ENCODE measurements at places on chromosomes 1 and 21.

- no peak for DNase-seq
These were observed 15.6 kb downstream of the ALPL start for GRCh38 chr1:21524686-21525339.

- no peak for DNase-seq
These were observed 47.0 kb downstream of the C1orf198 start for GRCh38 chr1:230821346-230821745.

- no peak for DNase-seq
These were observed 264.3 kb upstream of the PLD5 start for GRCh38 chr1:242788771-242789170.

DNA sequence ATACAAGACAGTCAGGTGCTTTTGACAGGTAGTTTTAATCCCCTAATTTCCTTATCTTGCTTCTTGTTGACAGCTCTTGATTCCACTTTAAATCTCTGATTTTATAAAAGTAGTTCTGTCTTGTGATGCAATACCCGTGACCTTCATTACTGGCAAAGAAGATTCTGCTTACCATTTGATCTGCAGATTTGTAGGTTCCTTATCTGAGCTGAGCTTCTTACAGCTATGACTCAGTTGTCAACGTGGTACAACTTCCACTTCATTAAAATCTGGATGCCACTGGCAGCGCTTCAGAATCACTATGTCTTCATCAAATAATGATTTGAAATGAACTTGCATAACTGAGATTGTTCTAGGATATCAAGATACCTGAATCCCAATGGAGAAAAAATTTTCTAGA lies 543.6 kb upstream of the B3GALT2 start:
- DNase-seq: no peak

DNA sequence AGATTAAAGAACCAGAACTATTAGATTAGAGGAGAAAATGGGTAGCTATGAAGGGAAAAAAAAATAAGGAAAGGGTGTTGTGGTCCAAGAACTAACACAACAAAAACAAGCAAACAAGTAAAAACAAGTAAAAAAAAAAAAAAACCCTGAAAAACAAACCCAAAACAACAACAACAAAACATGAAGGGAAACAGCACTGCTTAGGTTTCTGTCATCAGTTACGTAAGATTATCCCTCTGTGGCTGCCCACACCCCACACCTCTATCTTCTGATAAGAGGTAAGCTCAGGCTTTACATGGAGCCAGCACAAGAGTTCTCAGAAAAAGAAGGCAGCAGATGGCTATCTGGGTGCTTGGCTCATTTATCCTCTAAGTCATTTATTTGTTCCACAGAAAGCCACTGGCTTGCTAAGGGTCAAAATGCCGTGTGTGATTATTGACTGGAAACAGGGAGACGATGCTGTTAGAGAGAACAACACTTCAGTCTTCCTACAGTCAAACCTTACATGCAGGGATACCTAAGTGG lies 57.5 kb downstream of the KIAA0319L start:
- no peak for DNase-seq

GRCh38 chr21:43806017-43806710 lies 16.8 kb downstream of the RRP1 start:
- no peak for DNase-seq

Data from stimulated activated naive B cell treated with anti-CD40 and anti-IgM and Interleukin-4, amounts not matched to agents 10 μg/mL and 1 μg/mL and 100 μg/mL, for 72 hours (primary cell).